ENCODE measurements at places on chromosomes 12 and 14. TPM values are rescaled to one million over a fixed set of nuclear protein-coding genes. Genes with fewer than 3 reads are reported as not detected.

Gene STXBP6
- total RNA-seq = 13.8 TPM

Gene BICD1
- 146 TPM for total RNA-seq

Gene DAO
- not detected for total RNA-seq

Gene APOF
- total RNA-seq = not detected

Gene ZFHX2
- 5.0 TPM for total RNA-seq

Gene RHEBL1
- total RNA-seq = 0.63 TPM

Gene DPF3
- 13.1 TPM for total RNA-seq

Gene TDRD9
- 1.9 TPM for total RNA-seq

Gene CABP1
- total RNA-seq = 6.3 TPM

Gene ART4
- total RNA-seq = not detected

Gene RTRAF
- 48.8 TPM for total RNA-seq

Gene LYZ
- 2.2 TPM for total RNA-seq

Gene DENND5B
- 85.1 TPM for total RNA-seq

Gene PRIMA1
- total RNA-seq = not detected

Gene KCNC2
- 19.7 TPM for total RNA-seq

Gene KERA
- 0.31 TPM for total RNA-seq

Gene AKAP5
- total RNA-seq = 19.1 TPM

Gene LRRC10
- not detected for total RNA-seq

Gene ANKRD33
- total RNA-seq = not detected

Gene TMEM229B
- 19.1 TPM for total RNA-seq
